Myometrial cell (primary cell): ENCODE measurements at places on chromosomes 7 and 10. TPM values are rescaled to one million over a fixed set of nuclear protein-coding genes. Genes with fewer than 3 reads are reported as not detected.

Gene GPR22
- total RNA-seq: 0.71 TPM in 1 of 2 replicates, not detected in the other

Gene IDI2
- total RNA-seq: not detected in 2 replicates

Gene RARRES2
- total RNA-seq: 0.86 and 4.8 TPM in 2 replicates

Gene CPED1
- total RNA-seq: 55.4 and 72.0 TPM in 2 replicates

Gene IFIT1
- total RNA-seq: 23.1 and 36.3 TPM in 2 replicates

Gene ARHGAP22
- total RNA-seq: 27.6 and 33.2 TPM in 2 replicates
